COR-L47 (cell line): ENCODE measurements at places on chromosomes 16 and 17.

- DNase-seq, result no peak
These were observed 114.1 kb downstream of the NOG start for GRCh38 chr17:56707312-56708219.

GRCh38 chr17:49157784-49158183, 25.2 kb downstream of the B4GALNT2 start:
- no peak for DNase-seq

GRCh38 chr16:8655184-8655717, 19.2 kb upstream of the ABAT start:
- DNase-seq, result peak; percentile 17

DNA sequence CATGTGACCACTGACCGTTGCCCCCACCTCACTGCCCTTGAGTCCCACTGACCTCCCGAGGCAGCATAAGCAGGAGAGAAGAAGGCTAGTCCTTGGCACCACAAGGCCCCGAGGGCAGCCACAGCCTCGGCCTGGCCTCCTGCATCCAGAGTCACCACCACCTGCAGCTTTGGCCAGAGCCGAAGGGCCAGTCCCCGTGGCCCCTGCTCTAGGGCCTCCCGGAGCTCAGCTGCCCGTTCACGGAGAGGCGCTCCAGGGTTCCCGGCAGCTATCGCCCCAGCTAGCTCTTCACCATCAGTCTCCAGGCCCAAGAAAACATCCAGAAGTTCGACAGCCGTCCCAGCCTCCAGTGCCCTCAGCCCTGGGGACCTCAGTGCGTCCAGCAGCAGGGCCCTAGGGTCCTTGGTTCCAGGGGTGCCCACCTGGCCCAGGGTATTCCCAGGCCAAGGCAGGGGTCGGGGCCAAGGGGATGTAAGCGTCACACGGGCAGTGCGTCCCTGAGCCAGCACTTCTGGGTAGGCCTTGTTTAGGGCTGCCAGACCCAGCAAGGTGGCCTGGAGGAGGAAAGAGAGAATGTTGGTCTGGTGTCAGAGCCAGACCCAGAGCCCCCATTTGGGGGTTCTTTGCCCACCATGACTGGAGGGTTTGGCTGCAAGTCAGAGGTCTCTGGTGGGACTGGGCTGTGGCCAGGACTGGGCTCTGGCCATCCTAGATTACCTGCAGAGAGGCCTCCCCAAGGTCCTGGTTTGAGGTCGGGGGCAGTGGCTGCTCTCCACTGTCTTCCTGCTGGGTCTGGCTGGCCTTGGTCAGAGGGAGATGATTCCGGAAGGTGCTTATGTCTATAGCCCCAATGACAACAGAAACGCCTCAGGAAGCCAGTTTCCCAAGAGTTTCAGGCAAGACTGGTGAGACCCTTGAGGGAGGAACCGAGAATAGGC, 1.8 kb downstream of the GHDC start:
- no peak for DNase-seq

GRCh38 chr16:68517606-68518166, 21.4 kb upstream of the ZFP90 start:
- DNase-seq, result no peak

- DNase-seq, result peak; percentile 37
These were observed at the start of gene WNT3 for GRCh38 chr17:46818316-46818928. Gene WNT3, minus strand, starts transcription at chr17:46818692. Its CDS starts 95 bp downstream, at chr17:46818597.
